ENCODE measurements at places on chromosomes 7 and 10.
A peak's percentile ranks its signal among the peaks of the same experiment; 100 is the strongest.

- DNase-seq = no peak
These were observed 300.0 kb upstream of the C7orf33 start for GRCh38 chr7:148290538-148290937.

- DNase-seq = no peak
These were observed 69.9 kb upstream of the FGL2 start for GRCh38 chr7:77269360-77270093.

DNA sequence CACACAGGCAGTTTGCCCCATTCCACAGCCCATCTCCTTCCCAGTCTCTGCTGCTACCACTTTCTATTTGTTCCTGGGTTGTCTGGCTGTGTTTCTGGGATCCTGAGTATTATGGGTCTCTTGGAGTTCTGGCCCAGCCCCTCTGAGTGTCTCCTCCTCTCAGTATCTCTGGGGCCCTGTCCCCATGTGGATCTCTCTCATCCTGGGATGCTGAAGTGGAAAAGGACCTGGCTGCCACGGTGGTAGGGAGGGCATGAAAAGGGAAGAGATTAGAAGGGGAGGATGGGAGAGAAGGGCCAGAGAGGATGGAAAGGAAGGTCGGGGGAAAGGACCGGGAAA, 54.5 kb upstream of the LBX1 start:
- DNase-seq = no peak

- no peak for DNase-seq
These were observed 855.8 kb downstream of the GATA3 start for GRCh38 chr10:8910314-8910713.

DNA sequence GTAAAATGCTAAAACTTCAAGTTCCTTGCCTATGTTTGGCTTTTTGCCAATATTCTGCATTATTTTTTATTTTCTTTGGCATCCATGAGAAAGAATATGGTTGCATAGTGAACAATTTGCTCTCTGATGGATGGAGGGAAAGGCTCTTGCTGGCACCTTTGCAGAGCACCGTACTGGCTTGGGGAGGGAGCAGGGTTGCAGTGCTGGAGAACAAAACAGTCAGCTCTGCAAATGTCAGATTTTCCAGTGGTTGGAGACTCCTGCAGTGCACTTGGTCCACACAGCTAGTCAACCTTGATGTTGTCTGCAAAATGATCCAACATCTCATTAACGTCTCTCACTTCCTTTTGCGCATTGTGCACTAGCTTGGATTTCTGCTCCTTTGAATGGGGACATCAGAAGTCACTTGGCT, 100.8 kb downstream of the ANLN start:
- no peak for DNase-seq

DNA sequence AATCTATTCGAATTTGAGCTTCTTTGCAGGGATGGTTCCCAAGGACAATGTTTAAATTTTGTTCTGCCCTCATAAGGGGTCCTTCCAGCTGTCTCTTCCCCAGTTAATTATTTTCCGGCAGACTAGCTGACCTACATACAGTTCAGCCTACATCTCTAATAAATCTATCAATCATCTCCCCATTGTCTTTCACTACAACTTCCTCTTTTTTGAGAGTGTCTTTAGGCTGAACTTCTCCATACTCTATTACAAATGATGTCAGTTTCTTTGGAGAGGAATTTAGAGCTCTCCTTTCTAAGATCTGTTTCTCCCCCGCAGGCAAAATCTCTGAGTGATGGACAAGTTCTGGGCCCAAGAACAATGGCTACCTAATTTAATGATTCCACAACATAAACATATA, 122.2 kb downstream of the PCLO start:
- no peak for DNase-seq

DNA sequence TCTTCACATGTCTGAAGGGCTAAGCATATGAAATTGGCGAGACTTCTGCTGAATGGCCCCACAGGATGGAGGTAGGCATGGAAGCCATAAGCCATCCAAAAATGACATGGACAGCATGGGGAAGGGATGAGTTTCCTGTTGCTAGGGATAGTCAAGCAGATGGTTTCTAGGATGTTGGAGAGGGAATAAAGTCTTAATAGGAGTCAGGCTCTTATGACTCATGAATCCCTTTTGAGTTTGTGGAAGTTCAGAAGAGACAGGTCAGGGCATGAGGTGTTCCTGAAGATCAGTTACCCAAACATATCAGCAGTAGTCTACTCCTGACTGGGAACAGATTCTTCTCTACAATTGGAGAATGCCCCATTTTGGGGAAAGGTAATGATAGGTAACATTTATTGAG, 243.9 kb downstream of the REEP3 start:
- DNase-seq = no peak

- peak; percentile 34 for DNase-seq
These were observed 235.0 kb upstream of the PLPP4 start for GRCh38 chr10:120221873-120222485.

- DNase-seq = peak; percentile 25
These were observed 91.3 kb downstream of the PCGF5 start for GRCh38 chr10:91311601-91312381.

GRCh38 chr10:5546891-5547680, 22.3 kb downstream of the CALML3 start:
- no peak for DNase-seq

GRCh38 chr7:122143376-122143750, 686 bp downstream of the AASS start:
- no peak for DNase-seq

GRCh38 chr7:87599336-87599735, 1.3 kb downstream of the ABCB1 start:
- DNase-seq = no peak

- DNase-seq = peak; percentile 75
These were observed 112.7 kb downstream of the SLIT1 start for GRCh38 chr10:97072851-97073665.

DNA sequence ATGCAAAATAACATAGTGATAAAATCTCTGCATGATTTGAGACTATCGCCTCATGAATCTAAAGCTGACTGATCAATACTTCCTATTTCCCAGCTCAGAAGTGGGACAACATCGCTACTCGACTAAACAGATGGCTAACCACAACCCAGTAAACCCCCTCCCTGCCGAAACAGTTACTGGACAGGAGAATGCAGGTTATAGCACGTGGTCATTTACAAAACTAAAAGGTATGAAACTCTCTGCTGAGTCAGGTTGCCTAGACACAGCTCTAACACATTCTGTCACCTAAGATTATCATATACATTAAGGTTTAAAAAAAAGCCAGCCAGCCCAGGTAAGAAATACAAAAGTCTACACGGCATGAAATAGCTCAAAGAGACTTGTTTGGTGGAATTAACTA, 64.0 kb downstream of the CTBP2 start:
- no peak for DNase-seq

DNA sequence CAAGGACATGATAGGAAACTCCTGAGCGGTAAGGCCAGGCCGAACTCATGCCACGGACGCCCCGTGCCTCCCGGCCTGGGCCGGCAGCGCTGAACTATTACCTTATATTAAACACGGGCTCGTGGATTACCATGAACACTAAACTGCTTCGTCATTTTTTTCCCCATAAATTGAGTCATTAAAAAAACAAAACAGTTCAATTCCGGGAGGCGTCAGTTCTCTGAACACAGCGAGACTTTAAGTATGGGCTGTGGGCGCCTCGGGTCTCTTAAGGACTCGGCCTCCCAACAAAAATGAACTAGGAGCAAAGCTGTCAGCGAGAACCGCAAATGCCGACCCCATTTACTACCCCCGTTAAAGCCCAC, 519 bp downstream of the PITRM1 start:
- DNase-seq = peak; percentile 54
